Dermis blood vessel endothelial cell (primary cell): ENCODE measurements at places on chromosomes 3 and 15. TPM values are rescaled to one million over a fixed set of nuclear protein-coding genes. Genes with fewer than 3 reads are reported as not detected.

The IQCF6 gene
- not detected in 2 replicates for total RNA-seq

The TGM4 gene
- total RNA-seq: 0.14 TPM in 1 of 2 replicates, not detected in the other

The ATP13A5 gene
- not detected in 2 replicates for total RNA-seq

The ZNF148 gene
- 33.7 and 38.0 TPM in 2 replicates for total RNA-seq

The CP gene
- 0.70 and 1.0 TPM in 2 replicates for total RNA-seq

The STRC gene
- total RNA-seq: 0.33 TPM in 1 of 2 replicates, not detected in the other

The CCDC32 gene
- 20.3 and 25.7 TPM in 2 replicates for total RNA-seq

The CYP1A2 gene
- not detected in 2 replicates for total RNA-seq

DNA sequence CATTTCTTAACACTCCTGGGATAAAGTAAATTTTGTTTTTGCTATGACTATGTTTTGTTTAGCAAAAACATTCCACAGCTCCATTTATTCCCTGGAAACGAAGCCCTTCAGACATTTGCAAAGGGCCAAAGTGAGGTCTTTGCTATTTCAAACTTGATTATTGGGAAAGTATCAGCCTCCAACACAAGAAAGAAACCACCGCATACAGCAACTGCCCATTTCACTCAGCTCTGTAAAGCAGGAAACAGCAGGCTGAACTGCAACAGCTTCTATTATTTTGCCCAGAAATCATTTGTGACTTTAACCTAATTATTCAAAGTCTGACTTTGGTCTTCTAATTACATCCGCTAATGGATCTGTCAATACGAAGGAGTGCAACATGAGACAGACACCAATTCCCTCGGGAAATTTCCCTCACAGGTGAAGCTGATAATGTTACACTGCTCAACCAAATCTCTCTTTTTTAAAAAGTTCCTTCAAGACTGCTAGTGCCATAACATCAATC is 72.1 kb downstream of the RFTN1 start:
- DNase-seq: no peak

- DNase-seq: no peak
Observed at GRCh38 chr3:148720873-148721272, 23.2 kb downstream of the AGTR1 start.

GRCh38 chr3:55688154-55688553 is 201.0 kb upstream of the WNT5A start:
- DNase-seq: no peak

- DNase-seq: no peak
Observed at GRCh38 chr3:48208076-48208475, 15.2 kb upstream of the CAMP start.

GRCh38 chr3:123287962-123288302 is 86.2 kb downstream of the SEC22A start:
- DNase-seq: no peak

GRCh38 chr3:20488151-20488550 is 302.1 kb upstream of the SGO1 start:
- no peak for DNase-seq

DNA sequence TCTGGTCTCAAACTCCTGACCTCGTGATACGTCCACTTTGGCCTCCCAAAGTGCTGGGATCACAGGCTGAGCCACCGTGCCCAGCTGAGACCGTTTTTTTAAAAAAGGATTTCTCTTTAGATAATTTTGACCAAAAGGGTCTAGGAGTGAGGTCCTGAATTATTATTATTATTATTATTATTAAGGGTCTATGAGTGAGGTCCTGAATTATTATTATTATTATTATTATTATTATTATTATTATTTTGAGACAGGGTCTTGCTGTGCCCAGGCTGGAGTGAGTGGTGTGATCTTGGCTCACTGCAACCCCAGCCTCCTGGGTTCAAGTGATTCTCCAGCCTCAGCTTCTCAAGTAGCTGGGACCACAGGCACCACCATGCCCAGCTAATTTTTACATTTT is 20.6 kb upstream of the ARID3B start:
- DNase-seq: no peak

GRCh38 chr3:77081240-77081661 is 41.4 kb downstream of the ROBO2 start:
- DNase-seq: peak; percentile 4

DNA sequence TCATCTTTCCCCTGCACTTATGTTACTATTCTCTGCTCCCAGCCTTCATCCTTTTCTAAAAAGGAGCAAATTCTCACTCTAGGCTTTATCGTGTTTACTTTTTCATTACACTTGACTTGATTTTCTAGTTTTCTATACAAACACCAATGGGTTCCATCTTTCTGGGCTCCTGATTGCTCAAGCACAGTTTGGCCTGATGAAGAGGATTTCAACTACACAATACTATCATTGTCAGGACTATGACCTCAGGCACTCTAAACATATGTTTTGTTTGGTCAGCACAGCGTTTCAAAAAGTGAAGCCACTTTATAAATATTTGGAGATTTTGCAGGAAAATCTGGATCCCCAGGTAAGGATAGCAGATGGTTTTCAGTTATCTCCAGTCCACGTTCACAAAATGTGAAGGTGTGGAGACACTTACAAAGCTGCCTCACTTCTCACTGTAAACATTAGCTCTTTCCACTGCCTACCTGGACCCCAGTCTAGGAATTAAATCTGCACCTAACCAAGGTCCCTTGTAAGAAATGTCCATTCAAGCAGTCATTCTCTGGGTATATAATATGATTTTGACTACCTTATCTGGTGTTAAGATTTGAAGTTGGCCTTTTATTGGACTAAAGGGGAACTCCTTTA is 86.2 kb downstream of the TGFBR2 start:
- no peak for DNase-seq

DNA sequence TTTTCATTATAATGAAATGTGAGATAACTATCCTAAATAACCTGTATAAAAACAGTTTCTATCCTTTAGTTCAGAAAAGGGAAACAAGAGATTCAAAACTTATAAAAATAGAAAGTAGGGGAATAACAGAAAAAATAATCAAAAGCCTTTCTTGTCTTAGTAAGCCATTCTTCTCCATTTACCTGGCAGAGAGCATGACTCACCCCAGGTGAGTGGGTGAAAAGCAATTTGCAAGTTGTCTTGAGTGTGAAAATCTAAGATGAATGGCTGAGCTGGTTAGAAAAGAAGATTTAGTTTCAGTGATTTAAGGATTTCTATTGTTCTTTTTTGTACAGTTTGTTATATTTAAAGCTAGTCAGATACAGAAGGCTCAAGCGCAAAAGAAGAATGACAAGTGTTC is 702.0 kb downstream of the GRM7 start:
- DNase-seq: no peak

DNA sequence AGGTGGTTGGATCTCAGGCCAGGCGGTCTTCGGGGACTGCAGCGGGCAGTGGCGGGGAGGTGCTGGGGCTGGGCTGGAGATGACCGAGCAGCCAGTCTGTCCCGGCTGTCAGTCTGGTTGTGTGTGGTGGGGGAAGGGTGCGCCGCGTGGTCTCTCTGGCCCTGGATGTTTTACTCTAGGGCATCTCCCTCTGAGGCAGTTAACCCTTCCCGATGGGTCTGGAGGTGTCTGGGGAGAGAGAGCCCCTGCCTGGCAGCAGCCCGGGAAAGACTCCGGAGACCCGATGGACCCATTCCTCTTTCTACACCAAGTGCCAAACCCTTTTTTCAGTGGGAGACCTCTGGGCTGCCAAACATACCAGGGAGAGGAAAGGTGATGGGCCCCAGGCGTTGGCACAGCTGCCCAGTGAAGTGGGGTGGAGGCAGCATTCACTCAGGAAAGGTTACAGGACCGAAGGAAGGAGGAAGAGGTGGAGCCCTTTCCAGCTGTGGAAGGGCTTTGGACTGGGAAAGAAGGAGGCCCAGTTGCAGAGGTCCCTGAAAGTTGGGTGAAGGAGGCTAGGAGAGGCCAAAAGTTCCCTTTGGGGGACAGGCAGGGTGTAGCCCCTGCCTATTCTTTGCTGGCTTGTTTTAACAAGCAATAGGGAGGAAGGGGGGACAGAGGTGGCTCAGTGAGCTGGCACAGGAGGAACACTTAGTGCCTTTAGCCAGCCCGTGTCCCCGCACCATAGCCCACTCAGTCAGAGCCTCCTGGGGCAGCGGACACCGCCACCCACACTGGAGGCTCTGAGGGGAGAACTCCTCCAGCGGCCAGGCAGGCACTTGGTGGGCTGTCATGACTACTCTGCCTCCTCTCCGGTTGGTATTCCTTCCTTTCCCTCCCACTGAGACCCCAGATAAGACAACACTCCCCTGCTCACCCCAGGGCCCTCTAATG is 2.7 kb upstream of the BAHD1 start:
- DNase-seq: no peak

GRCh38 chr3:72628065-72628464 is 220.2 kb downstream of the SHQ1 start:
- no peak for DNase-seq
